ENCODE measurements at places on chromosomes 2 and 18.

DNA sequence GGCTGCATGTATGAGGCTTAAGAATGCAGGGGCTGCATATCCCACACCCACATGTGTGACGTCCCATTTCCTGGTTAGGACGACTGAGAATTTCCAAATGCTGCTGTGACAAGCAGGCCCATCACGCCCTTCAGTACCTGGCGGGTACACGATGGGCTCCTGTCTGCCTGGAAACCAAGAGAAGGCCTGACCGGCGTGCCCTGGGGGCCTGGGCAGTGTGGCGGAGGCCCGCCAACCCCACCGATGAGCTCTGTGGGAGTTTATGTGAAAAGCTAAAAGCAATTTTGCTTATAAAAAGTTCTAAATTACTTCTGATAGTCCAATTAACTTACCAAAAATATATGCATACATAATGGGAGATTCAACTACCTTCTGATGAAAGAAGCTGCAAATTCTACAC, 837.3 kb downstream of the GALR1 start:
- DNase-seq, result no peak

GRCh38 chr2:20501974-20502373, 55.1 kb downstream of the RHOB start:
- DNase-seq, result no peak

- no peak for DNase-seq
Observed at GRCh38 chr2:197793456-197793855, 8.3 kb upstream of the BOLL start.

DNA sequence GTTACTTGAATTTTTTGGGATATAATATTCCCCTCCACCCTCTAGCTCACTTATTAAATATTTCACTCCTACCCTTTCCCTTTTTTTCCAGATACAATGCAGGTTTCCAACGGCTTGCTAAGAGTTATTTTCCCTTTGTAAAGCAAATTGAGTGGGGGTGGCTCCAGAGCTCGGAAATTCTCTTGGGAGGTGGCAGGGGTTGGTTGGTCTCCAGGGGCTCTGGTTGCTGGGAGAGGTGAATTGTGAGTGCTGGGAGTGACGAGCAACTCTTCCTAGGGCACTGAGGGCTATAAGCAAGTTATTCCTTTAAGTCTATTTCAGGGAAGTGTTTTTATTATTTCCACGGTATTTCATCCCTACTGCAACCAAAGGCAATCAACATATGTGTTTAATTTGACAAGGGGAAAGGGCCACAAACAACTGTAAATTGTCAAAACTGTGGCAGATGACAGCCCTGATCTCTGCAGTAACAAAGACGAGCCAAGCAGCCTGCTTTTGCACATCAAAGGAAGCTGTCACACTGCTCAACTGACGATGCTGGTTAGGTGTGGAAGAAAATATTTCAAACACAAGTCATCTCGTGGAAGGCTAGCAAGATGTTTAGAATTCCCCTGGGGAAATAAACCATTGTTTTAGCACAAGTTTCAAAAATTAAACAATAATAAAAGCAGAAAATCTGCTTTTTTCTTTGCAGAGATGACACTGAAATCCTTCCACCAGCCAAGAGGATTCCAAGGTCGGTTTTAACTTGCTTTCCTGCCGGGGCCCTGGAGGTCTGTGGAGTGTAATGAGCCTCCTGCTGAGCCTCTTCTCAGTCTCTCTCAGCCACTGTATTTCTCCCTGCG, 34.8 kb upstream of the ASXL2 start:
- DNase-seq, result no peak

GRCh38 chr2:188529710-188530109, 238.0 kb downstream of the GULP1 start:
- DNase-seq, result no peak

DNA sequence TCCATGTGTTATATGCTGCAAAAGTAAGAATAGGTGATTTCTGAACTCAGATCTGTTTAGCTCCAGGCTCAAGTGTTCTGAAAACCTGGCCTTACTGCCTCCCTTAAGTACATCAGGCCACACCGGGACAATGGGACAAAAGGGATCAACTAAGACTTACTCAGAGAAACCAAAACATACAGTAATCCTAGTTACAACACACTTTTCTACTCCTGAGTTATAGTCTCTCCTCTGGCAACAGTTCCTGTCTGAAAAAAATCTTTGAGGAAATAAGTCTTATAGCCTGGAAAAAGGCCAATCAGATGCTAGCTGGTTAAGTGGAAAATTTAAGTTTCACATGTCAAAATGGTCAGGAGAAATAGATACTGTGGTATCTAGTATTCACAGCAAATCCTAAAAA, 5.6 kb downstream of the METTL5 start:
- DNase-seq, result no peak

- DNase-seq, result no peak
Observed at GRCh38 chr2:40367652-40368051, 84.2 kb downstream of the SLC8A1 start.

DNA sequence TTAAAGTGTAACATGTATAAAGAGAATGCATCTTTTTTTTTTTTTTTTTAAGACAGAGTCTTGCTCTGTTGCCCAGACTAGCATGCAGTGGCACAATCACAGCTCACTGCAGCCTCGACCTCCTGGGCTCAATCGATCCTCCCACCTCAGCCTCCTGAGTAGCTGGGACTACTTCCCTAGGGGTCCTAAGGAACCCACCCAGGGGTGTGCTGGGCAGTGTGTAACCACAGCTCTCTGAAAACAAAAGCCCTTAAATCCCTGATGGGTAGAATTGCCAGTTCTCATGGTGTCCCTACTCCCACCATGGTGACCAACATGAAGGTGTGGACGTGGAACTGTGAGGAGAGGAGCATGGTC, 105.6 kb upstream of the ST3GAL5 start:
- DNase-seq, result no peak

DNA sequence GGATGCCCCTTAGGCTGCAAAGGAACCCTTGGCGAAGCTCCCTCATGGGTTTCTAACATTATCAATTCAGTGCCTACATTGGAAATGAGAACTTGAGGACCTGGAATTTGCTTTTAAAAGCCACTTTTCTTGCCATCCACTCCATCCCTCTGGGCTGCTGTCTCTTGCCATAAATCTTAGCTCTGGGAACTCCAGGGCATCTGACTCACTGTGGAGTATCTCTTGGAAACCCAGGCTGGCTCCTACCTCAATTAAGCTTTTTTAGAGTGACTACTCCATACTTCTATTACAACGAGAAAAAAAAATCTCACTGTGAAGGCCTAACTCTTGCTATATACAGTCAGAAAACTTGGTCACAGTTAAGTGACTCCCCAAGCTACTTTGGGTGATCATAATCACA, 227.2 kb upstream of the SETBP1 start:
- DNase-seq, result no peak

DNA sequence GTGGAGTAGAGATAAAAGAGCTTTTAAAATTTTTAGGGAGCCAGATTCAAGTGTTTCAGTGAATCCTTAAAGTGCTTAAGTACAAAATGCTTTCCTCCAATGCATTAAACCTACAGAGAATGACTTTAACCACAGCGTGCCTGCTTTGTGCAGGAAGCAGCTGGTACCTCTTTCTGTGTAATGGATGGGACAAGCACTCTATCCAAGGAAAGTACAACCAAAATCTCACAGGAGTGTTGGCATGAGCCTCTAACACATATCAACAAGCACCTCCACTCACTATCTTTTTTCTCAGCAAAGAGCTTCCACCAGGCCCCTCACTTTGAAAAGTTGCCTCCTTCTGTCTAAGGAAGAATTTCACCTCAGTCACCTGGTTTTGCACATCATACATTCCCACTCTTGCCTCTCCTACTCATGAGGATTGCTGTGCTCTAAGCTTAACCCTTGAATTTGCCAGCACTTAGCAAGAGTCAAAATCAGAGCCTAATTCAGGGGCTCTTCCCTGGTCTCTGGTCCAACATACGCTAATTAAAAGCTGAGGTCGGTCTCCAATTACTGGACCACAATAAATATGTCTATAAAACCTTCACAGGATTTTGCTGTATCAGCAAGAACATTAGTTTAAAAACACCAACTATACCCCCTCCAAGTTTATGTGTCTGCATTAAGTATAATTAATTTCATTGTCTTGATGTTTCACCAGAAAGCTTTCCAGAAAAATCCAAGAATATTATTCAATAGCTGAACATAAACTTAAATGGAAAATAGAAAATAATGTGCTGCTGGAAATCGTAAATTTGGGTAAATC, 68.9 kb downstream of the ZNF521 start:
- DNase-seq, result no peak

GRCh38 chr2:231614559-231615057, 21.9 kb downstream of the TEX44 start:
- peak; percentile 59 for DNase-seq

GRCh38 chr2:235017441-235017840, 65.6 kb downstream of the SH3BP4 start:
- no peak for DNase-seq

- DNase-seq, result no peak
Observed at GRCh38 chr2:205129531-205129930, 552.8 kb upstream of the NRP2 start.

DNA sequence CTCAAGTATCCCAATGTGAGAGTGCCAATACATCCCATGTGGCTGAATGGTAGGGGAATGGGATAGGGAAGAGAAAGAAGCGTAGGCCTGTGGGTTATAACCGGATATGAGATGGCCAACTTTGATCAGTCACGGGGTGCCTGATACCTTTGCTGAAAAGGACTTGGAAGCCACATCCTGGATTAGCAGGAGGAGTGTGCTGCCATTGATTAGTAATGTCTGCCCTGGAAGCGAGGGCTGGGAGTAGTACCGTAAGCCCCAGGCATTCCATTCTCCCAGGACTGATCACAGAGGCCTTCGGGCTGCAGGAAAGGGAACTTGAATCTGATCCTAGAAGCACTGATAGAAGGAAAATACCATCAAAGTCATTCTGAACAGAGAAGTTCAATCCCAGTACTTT, 218.5 kb downstream of the TFCP2L1 start:
- DNase-seq, result no peak

DNA sequence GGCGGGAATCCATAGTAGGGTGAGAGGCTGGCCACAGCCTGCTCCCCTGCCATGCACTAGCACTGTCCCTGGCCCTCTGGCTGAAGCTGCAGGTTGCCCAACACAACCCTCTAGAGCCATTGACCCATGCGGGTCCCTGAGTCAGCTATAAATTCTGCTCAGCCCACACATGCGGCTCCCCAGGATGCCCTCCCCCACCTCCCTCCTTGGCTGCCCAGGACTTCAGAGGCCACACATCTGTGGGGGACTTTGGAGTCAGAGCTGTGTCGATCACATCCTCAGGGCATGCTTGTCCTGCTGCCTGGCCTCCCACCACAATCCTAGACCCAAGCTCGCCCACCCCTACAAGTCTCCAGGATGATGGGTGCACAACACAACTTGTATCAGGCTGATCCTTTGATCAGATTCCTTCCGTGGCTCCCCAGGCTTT, 97.0 kb downstream of the TFCP2L1 start:
- DNase-seq, result no peak

DNA sequence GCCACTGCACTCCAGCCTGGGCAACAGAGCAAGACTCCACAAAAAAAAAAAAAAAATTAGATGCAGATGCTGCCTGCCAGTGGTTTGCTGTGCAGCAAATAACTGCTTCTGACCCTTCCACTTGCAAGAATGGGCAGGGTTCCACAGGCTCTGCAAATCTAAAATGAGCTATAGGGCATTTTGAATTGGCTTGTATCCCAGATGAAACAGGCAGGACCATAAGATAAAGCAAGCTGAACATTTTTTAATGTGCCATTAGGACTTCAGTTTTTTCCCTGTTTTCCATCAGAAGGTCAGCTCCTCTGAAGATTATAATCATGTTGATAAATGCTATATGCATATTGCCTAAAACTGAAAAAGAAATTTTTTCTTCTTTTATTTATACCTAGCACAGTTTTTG, 15.7 kb upstream of the FZD7 start:
- no peak for DNase-seq

- DNase-seq, result no peak
Observed at GRCh38 chr2:96549967-96550786, 13.6 kb downstream of the ARID5A start.

GRCh38 chr2:118223992-118224894, 136.0 kb downstream of the INSIG2 start:
- DNase-seq, result peak; percentile 25

- DNase-seq, result no peak
Observed at GRCh38 chr2:144996225-144996795, 476.4 kb upstream of the ZEB2 start.

GRCh38 chr2:207974216-207974605, 51.1 kb downstream of the PLEKHM3 start:
- no peak for DNase-seq

GRCh38 chr2:10597956-10598355, 91.8 kb downstream of the NOL10 start:
- no peak for DNase-seq

- DNase-seq, result no peak
Observed at GRCh38 chr2:168246072-168246482, 1.3 kb downstream of the STK39 start.

DNA sequence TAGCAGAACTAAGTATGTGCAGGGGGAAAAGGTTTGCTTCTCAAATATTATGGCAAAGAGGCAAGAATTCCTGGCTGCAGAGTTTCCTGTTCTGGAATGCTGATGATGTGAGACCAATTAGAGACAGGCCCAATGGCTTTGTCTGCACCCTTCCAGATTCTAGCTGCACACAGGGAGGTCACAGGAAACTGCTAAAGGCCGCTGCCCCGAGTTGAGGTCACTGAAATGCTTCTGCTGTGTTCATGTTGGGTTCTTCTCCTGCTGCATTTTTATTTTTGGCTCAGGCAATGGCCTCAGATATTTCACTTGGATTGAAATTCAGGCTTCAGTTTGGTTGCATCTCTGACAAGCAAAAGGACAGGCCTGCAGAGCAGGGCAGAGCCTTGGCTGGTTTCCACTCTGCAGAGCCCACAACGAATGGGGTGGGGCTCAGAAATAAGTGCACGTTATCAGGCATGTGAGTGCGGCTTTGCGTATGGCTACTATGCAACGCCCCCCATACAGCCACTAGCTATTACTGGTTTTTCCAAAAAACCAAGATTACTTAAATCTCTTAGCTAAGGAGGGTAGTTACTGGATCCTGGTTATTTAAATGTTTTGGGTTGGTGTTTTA, 66.9 kb upstream of the FZD5 start:
- DNase-seq, result no peak

DNA sequence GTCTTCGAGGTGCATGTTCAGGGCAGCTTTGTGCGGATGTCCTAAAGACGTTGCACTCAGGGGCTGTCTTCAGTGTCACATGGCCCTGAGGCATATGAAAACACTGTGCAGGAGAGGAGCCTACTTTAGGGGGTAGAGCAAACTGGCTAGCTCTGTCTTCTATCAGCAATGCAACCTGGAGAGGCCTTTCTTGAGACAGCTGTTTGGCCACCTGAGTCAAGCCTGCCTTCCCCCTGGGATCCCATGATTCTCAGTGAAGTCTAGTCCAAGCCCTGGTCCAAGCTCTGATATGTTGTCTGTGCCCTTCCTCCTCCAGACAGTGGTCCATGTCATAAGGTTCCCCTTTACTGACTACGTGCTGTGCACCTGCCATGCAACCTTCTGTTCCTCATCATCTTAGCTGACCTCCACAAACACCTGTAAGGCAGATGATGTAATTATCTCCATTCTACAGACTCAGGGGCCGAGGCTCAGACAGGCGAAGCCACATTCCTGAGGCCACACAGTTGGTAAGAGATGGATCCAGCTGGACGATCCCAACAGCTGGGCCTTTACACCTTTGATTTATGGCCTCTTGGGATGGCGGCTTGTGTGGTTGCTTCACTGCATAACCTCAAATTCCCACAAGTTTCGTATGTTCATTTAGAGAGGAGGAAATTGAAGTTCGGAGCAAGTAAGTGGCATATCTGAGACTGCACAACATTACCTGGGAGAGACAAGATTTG, 109.9 kb downstream of the COPS8 start:
- DNase-seq, result no peak

GRCh38 chr2:224466304-224466895, 64.5 kb upstream of the FAM124B start:
- no peak for DNase-seq

GRCh38 chr2:218710334-218710686, 325 bp upstream of the TTLL4 start:
- DNase-seq, result no peak
